ENCODE measurements at places on chromosomes 2 and 18. TPM values are rescaled to one million over a fixed set of nuclear protein-coding genes. Genes with fewer than 3 reads are reported as not detected.

RGPD3 gene
- 0.25 TPM for total RNA-seq

TCF23 gene
- total RNA-seq = not detected

ARL4C gene
- 9.0 TPM for total RNA-seq

DNA sequence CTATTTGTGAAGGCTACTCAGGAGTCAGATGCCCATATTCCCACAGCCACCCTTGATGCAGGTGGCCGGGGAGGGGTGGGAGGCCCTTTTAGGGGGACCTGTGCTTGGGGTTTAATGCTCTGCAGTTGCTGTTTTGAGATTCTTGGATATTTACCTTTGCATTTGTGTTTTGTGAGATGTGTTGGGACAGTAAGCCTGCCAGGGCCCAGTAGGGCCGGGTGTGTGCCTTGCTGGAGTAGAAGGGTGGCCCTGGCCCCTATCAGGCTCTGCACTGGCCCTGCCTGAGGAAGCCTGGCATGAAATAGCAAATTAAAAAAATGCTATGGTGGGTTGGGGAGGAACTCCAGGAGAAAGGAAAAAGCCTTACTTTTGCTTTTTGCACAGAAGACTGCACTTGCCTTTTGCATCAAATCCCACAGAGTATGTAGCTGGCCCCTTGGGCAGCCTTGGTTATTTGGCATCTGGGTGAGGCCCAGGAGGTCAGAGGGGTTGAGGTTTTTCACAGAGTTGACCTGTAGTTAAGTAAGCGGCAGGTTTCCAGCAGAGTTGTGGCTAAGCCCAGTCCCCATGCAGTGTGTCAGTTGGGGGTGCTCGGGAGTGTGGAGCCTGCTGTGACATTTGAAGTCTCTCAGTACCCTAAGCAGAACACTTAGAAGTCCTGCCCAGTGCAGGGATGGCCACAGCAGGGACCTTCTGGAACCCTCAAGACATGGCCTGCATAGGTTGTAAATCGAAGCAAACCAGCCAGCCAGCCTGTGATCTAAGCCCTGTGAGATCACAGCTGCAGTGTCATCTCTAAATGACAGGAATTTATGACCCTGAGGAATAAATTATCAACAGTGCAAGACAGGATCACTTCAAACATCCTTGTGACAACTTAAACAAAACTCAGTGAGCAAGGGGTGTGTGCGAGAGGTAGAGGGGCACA lies 68.8 kb downstream of the SH3RF3 start:
- no peak overlapping the region for H3K27ac ChIP-seq
- H3K4me3 ChIP-seq = no peak overlapping the region
- no peak for DNase-seq
- H3K4me1 ChIP-seq = peaks cover 21% of the 10 kb centered on the region

- DNase-seq = no peak
- no peak overlapping the region for H3K4me3 ChIP-seq
- H3K27ac ChIP-seq = no peak overlapping the region
- H3K36me3 ChIP-seq = no peaks in the 10 kb centered on the region
- H3K27me3 ChIP-seq = no peaks in the 10 kb centered on the region
- H3K4me1 ChIP-seq = no peaks in the 10 kb centered on the region
These were observed 1042.3 kb upstream of the NRXN1 start for GRCh38 chr2:52074130-52074719.

- no peak overlapping the region for H3K4me3 ChIP-seq
- H3K27me3 ChIP-seq = no peaks in the 10 kb centered on the region
- no peaks in the 10 kb centered on the region for H3K4me1 ChIP-seq
- H3K36me3 ChIP-seq = peaks cover 51% of the 10 kb centered on the region
These were observed 61.6 kb downstream of the LAMA1 start for GRCh38 chr18:7056026-7056425.

- peak; percentile 43 for DNase-seq
- H3K36me3 ChIP-seq = no peaks in the 10 kb centered on the region
- peaks cover 46% of the 10 kb centered on the region for H3K27me3 ChIP-seq
These were observed 2.7 kb downstream of the LIMS2 start for GRCh38 chr2:127672341-127673224.

SH3RF3 gene
- 1.8 TPM for total RNA-seq

SLC23A3 gene
- total RNA-seq = 0.65 TPM

DNA sequence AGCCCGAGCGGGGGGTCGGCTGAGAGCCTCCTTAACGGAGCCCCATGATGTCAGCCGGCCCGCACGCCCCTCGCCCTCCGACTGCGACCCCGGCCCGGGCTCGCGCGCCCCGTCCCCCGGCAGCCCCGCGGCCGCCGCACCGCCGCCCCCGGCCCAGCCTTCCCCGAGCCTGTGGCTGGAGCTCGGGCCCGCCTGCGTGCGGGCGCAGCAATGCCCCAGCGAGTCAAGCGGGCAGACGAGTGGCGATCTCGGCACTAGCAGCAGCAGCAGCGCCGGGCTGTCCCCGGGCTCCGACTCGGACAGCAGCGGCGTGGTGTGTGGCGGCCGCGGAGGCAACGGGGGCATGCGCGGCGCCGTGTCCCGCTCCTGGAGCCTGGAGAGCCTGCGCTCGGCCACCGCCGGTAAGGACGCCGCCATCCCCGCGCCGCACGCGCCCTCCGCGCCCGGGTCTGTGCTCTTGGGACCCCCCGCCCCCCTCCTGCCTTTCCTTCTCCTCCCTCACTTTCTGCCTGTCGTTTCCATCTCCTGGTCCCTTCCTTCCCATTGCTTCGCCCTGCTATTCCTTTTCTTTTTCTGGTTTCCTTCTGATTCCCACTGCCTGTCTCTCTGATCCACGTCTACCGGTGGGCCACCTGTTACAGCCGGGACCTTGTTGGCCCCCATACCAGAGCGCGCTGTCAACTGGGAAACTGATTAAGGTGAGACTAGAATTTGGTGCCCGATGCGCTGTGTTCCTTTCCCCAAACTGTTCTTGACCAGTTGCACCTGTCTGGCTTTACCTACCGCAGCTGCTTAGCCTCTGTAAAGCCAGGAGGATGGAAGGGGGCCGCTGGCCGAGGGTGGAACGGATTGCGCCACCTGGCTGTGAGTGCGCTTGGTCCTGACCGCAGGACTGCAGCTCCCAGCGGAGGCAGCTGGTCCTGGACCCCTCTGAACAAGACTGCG lies 127.4 kb downstream of the ARHGEF4 start:
- no peaks in the 10 kb centered on the region for H3K4me1 ChIP-seq
- DNase-seq = peak; percentile 94
- peaks cover 10% of the 10 kb centered on the region for H3K27me3 ChIP-seq

GRCh38 chr18:76461148-76461547 lies 33.9 kb downstream of the ZNF516 start:
- H3K27me3 ChIP-seq = no peaks in the 10 kb centered on the region
- H3K36me3 ChIP-seq = peaks cover 12% of the 10 kb centered on the region
- H3K4me1 ChIP-seq = peaks cover 7% of the 10 kb centered on the region
- no peak overlapping the region for H3K27ac ChIP-seq
- DNase-seq = no peak

- no peaks in the 10 kb centered on the region for H3K36me3 ChIP-seq
- peaks cover under 1% of the 10 kb centered on the region for H3K27me3 ChIP-seq
- no peaks in the 10 kb centered on the region for H3K4me1 ChIP-seq
- H3K4me3 ChIP-seq = no peak overlapping the region
- no peak overlapping the region for H3K27ac ChIP-seq
These were observed 109.2 kb downstream of the FSHR start for GRCh38 chr2:49045083-49045482.

FAM98A gene
- total RNA-seq = 46.7 TPM

B3GNT7 gene
- 33.2 TPM for total RNA-seq

CRYBA2 gene
- total RNA-seq = 2.4 TPM

RFTN2 gene
- 0.55 TPM for total RNA-seq

KDSR gene
- 47.1 TPM for total RNA-seq
